ENCODE measurements at places on chromosomes 13 and 19. TPM values are rescaled to one million over a fixed set of nuclear protein-coding genes. Genes with fewer than 3 reads are reported as not detected.

DNA sequence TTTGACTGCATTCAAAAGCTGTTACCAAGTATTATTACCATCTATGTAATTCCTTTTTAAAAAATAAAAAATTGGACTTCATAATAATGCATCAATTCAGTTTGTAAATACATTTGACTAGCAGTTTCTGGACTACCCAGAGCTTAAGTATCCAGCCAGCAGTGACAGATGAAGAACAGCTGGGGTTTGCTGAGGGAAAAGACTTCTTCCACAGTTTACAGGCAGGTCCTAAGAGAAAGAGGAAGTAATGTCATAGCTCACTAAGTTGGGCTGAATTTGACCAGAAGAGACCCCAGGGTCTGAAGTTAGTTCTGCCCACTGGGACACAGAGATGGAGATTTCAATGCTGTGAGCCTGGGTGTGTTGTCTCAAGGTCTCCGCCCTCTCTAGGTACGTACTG lies 96.4 kb downstream of the MBNL2 start:
- no peak for DNase-seq

GRCh38 chr19:30175987-30176386 lies 196.2 kb upstream of the ZNF536 start:
- DNase-seq, result no peak

The KLF16 gene
- 10.0 TPM for total RNA-seq

The CTXN1 gene
- total RNA-seq, result not detected

DNA sequence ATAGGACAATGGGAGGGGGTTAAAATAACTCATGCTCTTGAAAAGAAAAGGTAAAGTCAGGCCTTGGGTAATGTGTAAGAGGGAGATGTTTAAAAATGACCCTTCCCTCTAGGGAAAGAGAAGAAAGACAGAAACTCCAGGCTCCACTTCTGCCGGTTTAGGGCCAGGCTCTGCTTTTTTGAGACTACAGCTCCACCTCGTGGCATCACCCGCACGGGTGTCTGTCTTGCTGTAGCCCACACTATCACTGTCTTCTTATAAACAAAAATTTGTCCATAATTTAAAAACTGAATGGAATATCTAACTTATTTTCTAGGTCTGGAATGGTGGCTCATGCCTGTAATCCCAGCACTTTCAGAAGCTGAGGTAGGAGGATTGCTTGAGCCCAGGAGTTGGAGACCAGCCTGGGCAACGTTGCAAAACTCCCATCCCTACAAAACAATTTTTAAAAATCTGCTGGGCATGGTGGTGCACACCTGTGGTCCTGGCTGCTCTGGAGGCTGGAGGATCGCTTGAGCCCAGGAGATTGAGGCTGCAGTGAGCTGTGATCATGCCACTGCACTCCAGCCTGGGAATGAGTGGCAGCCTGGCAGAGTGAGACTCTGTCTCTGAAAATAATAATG lies 65.1 kb upstream of the GTF3A start:
- peak; percentile 67 for DNase-seq

GRCh38 chr19:9597027-9597426 lies 12.7 kb upstream of the ZNF121 start:
- DNase-seq, result no peak

DNA sequence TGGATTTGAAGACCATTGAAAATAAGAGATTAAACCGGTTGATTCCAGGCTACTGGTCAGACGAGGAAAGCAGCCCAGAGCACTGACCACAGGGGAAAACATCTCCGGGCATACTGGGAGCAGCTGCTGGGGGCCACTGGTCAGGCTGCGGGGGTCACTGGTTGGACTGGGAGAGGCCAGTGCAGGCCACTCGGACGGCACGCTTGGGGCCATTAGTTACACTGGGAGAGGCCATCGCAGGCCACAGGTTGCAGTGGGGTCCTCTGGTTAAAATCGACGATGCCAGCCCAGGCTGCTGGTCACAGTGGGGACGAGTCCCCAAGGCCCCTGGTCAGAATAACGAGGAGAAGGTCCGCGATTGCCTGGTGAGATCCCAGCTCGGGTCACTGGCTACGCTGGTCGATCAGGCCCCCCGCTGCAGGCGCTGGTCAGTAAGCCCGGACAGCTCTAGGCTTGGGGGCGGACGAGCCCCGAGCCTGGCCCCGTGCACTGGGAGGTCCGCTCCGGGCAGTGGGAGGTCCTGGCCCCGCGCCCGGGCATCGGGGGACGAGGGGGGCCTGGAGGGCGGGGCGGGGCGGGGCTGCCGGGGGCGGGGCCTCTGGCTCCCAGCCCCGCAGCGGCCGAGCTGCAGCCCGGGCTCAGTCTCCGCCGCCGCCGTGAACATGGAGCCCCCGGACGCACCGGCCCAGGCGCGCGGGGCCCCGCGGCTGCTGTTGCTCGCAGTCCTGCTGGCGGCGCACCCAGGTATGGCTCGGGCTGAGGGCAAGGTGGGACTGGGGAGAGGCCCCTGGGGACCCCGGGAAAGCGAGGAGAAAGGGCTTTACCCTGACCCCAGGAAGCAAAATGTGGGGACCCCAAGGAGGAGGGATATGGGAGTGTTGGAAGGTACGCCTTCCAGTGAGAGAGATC lies at the start of gene BCAM:
Gene BCAM, plus strand, starts transcription at position 641 of the 909 bp plus-strand sequence. Its CDS starts 22 bp downstream, at position 663.
- DNase-seq, result peak; percentile 90

GRCh38 chr19:30649934-30650614 lies 277.9 kb downstream of the ZNF536 start:
- DNase-seq, result no peak

The CRLF1 gene
- total RNA-seq, result 4.7 TPM

GRCh38 chr13:104143760-104144416 lies 1077.7 kb upstream of the SLC10A2 start:
- no peak for DNase-seq

- no peak for DNase-seq
These were observed 719.4 kb downstream of the DIAPH3 start for GRCh38 chr13:59444210-59444857.

GRCh38 chr13:65353951-65354350 lies 1876.2 kb downstream of the PCDH9 start:
- DNase-seq, result no peak

The PTBP1 gene
- total RNA-seq, result 53.7 TPM

The CEACAM20 gene
- not detected for total RNA-seq

The CYP2A7 gene
- not detected for total RNA-seq

DNA sequence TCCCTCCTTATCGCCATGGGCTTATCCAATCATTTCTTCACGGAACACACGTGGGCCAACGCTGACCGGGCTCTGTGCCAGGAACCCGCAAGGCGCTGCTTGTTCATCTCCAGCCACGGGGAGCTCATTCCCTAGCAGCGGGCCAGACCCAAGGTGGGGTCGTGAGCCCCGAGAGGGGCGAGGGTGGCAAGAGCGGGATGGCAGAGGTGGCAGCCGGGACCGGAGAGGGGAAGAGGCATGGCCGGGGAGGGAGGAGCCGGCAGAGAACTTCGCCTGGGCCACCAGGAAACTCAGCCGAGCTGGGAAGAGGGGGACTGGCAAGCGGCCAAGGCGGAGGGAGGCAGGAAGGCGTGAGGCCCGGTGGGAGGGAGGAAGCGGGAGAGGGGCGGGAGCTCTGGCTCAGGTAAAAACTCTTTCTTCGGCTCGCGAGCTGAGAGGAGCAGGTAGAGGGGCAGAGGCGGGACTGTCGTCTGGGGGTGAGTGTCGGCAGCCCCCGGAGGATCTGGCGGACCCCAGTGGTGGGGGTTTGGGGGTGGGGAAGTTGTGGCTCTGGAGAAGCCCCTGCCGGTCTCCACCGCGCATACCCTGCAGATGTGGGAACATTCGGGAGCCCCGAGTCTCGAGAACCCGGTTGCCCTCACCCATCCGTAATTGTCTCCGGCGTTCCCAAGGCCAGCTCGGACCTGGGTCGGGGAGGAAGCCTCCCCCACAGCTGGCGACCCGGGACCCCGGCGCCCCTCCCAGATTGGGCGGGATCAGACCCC lies at the start of gene B3GNT3:
Gene B3GNT3, plus strand, starts transcription at position 408 of the 764 bp plus-strand sequence. CDS start 12,670 bp downstream, outside the sequence.
- peak; percentile 34 for DNase-seq

- DNase-seq, result no peak
These were observed 55.3 kb upstream of the SLC15A1 start for GRCh38 chr13:98807774-98808173.

The MEIS3 gene
- total RNA-seq, result 0.71 TPM

The CEACAM5 gene
- total RNA-seq, result not detected

- no peak for DNase-seq
These were observed 44.5 kb downstream of the TMEM255B start for GRCh38 chr13:113803409-113804016.

DNA sequence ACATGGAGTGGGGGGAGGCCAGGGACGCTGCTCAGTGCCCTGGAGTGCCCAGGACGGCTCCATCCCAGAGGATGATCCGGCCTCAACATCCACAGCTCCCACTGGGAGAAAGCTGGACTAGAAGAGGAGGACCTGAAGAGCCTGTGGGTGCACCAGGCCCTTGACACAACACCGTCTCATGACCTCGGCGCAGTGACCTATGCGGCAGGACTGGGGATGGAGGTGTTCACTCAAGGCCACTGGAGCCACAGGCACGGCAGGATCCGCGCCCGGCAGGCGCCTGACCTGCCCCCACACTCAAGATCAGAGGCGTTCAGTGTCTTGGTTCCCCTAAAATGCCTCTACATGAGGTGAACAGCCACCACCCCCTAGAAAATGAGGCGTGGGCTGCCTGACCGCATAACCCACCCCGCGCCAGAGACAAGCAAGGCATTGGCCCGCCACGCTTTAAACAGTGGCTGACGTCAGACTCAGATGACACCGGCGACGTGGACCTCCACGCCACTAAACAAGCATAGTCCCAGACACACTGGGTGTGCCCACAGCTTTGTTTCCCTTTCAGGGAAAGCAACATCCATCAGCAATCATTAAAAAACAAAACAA lies 8.0 kb downstream of the SGTA start:
- DNase-seq, result no peak

GRCh38 chr19:51173681-51174080 lies 31.6 kb downstream of the SIGLEC7 start:
- no peak for DNase-seq

DNA sequence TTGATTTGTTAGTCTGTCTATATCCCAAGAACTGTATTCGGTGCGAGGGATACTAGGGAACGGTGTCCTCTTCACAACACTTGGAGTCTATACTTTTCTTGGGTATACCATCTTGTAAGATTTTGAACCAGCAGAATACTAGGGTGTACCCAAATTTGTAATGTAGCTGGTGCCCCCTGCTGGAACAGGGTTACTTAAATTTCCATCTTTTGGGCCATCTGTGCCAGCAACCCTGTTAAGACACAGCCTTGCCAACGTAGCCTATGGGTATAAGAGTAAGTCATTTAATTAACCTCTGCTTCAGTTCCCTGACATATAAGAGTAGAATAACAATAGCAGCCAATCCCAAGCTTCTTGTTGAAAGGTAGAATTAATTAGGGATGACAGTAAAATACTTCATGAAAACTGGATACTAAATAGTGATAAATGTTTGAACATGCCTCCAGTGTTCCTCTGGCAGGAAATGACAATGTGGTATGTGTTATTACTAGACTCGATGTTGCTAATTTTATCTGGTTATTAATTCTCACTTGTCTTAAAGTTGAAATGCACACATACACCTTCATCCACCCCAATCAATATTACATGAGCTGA lies 607.6 kb downstream of the FGF9 start:
- peak; percentile 55 for DNase-seq

The SCN1B gene
- 53.6 TPM for total RNA-seq

- no peak for DNase-seq
These were observed 52.5 kb downstream of the C13orf42 start for GRCh38 chr13:51058461-51059167.

- peak; percentile 71 for DNase-seq
These were observed 4.1 kb downstream of the HMG20B start for GRCh38 chr19:3576696-3577443.

GRCh38 chr13:41054212-41054877 lies 7.0 kb upstream of the WBP4 start:
- no peak for DNase-seq

The CCNE1 gene
- total RNA-seq, result 4.0 TPM

The IL17D gene
- 0.64 TPM for total RNA-seq

DNA sequence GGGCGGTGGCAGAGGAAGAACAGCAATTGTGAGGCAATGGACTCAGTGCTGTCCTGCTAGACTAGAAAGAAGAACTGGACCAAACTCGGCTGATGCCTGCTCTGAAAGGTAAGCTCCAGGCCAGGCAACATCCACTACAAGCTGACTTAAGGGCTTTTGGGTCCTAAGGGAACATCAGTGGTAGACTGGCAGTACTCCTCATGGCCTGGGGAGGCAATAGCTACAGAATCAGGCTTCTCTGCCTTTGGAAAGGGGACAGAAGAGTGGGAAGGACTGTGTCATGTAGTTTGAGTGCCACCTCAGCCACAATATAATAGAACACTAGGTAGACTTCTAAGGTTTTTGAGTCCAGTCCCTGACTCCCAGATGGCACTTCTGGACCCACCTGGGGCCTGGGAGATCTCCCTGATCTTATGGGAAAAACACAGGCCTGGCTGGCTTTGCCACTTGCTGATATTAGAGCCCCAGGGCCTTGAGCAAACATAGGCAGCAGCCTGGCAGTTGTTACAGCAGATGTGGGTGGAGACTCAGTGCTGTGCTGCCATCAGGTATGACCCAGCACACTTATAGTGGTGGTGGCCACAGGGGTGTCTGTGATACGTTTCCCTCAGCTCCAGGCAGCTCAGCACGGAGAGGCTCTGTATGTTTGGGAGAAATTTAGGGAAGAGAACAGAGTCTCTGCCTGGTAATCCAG lies 9.2 kb upstream of the CLC start:
- no peak for DNase-seq

Measured in heart right ventricle (tissue), 16 donors.